ENCODE measurements at places on chromosomes 2 and 18.

DNA sequence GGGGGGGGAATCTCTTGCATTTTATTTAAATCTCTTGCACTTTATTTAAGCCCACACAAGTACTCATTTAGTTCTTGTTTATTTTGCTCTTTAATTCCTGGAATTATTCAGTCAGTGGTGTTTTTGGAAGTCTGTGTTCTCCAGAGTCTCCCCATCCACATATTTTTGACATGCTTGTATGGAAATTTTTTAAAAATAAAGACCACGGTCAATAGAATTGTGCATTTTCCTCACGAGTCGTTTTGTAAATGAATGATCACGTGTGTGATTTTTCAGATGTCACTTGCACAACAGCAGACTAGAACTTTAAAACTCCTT is 824 bp downstream of the CD302 start:
- no peak for DNase-seq

DNA sequence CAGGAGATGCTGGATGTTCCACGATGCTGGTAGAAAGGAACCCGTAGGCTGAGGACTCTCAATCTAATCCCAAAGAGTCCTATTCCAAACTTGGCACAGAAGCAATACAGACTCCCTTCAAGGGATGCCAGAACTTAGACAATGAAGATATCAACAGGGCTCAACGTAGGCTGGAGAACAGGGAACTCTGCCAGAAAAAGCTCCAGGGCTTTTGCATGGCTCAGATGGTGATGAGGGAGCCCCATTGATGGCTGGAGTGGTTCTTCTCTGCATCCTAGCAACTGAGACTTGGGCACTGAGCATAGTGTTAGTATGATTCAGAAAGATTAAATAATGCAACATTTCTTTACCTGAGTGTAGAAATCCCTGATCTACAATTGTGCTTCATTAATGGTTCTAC is 117.2 kb upstream of the NCK2 start:
- DNase-seq: no peak

DNA sequence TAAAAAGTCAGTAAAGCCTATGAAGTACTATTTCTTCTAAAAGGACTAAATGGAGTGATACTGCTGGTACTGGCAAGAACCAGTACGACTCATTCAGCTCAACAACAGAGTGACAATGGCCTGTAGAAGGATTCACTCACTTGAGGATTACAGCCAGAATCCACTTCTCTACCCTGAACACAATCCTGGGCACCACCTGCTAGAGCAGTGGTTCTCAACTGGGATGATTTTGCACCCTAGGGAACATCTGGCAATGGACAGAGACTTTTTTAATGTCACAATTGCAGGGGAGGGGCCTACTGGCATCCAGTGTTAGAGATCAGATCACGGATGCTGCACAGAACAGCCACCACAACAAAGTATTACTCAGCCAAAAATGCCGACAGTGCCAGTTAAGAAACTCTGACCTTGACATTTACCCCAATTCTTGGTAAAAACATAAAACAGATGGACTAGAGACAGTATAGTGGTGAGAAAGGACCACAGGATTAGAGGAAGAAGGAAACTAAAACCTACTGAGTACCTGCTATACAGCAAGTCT is 5.0 kb downstream of the SPIRE1 start:
- DNase-seq: no peak

- DNase-seq: no peak
Observed at GRCh38 chr18:54608028-54608642, 17.1 kb downstream of the DYNAP start.

Measured in NCI-H1436 (cell line).